Ecto neural progenitor cell (in vitro differentiated cells): ENCODE measurements at places on chromosomes 12 and 14.
A peak's percentile ranks its signal among the peaks of the same experiment; 100 is the strongest.

DNA sequence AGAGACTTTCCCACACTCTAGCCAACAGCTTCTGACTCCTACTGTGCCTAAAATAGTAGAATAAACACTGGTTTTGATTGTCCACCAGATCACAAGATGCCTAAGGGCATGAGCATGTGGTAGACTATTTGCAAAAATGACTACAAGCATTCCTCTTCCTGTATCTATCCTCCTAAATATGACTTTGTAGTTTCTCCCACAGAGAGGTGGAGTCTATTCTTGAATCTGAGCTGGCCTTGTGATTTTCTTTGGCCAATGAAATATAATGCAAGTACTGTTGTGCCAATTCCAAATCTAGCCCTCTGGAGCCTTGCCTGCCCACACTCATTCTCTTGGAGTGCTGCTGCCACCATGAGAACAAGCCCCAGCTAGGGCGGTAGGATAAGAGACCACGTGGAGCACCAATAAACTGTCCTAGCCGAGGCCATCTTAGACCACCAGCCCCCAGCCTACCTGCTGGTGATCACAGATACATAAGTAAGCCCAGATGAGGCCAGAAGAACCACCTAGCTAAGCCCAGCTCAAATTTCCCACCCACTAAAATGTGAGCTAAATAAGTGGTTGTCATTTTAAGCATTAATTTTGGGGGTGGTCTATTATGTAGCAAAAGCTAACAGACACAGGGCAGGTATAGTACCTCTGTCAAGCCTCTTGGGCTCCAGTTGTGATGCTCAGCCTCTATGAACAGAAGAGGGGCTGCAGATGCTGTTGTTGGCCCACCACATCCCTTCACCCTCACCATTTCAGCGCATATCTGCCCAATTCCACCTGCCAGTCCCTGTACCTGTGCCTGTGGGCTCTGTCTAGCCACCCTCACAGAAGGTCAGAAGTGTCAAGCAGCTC lies 17.9 kb downstream of the ZFP36L1 start:
- DNase-seq: peak; percentile 31

- no peak for DNase-seq
Measured at GRCh38 chr12:57418255-57418654, 12.6 kb downstream of the R3HDM2 start.

- no peak for DNase-seq
Measured at GRCh38 chr12:59603754-59604153, 7.9 kb downstream of the SLC16A7 start.

- DNase-seq: no peak
Measured at GRCh38 chr12:46699986-46700385, 125.8 kb downstream of the SLC38A4 start.

DNA sequence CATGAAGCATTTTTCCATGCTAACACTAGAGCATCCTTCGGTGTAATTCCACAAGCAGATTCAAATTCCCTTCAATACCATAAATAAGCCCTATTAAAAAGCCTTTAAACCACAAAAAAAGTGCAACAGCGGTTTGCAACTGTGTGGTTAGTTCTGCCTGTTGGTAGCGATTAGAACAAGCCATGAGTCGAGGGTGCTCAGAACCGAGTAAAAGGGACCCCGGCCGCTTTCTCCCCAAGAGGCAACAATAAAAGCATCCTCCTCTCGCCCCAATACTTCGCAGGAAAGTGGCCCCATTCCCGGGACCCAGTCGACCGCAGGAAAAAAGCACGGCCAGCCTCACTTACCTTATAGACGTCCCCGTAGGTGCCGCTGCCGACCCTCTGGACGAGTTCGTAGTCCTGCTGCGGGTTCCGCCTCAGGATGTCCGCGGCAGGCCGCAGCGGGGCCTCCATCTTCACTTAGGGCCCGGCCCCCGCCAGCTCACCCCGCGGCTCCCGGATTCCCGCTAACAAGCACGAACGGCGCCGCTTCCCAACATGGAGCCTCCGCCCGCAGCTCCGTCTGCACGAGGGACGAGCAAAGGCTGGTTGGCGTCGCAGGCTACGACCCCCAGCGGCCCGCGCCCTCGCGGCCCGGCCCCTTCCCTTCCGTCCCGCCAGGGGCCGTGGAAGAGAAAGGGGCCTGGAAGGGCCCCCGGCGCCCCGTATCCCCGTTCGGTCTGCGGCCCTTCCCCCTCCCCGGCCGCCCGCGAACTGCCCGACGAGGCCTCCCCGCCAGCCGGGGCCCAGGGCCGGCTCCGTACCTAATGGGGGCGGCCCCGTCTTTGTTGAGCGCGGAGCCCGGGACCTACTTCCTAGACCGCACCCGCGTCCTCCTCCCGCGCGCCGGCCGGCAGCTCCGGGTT lies 521 bp downstream of the MAP4K5 start:
- DNase-seq: peak; percentile 78

DNA sequence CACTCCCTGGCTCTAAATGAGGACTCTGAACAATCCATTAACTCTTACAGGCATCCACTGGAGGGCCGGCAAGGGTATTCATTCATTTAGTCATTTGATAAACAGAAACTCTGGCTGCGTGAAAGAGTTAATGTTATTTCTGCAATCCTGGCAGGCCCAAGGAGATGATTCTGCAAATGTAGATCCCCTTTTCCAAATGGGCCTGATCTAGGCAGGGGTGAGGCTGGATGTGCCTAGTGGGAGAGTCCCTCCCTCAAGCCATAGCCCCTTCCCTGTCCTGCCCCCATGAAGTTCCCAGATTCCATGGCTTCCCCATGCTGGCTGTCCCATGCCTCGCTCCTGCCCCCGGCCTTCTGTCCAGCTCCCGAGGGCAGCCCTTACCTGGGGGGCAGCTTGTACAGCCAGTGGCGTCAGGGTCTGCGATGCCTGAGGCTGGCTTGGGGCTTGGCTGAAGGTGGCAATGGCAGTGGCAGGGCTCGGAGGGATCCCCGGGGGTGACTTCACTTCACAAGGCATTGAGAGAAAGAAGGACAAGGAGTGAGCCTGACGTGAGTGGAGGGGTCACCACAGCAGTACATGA lies 18.4 kb downstream of the POU6F1 start:
- no peak for DNase-seq

- no peak for DNase-seq
Measured at GRCh38 chr12:88924162-88924561, 343.9 kb upstream of the KITLG start.

- no peak for DNase-seq
Measured at GRCh38 chr12:50192908-50193307, 25.7 kb upstream of the CERS5 start.

- no peak for DNase-seq
Measured at GRCh38 chr14:95267306-95267705, 52.4 kb downstream of the CLMN start.

DNA sequence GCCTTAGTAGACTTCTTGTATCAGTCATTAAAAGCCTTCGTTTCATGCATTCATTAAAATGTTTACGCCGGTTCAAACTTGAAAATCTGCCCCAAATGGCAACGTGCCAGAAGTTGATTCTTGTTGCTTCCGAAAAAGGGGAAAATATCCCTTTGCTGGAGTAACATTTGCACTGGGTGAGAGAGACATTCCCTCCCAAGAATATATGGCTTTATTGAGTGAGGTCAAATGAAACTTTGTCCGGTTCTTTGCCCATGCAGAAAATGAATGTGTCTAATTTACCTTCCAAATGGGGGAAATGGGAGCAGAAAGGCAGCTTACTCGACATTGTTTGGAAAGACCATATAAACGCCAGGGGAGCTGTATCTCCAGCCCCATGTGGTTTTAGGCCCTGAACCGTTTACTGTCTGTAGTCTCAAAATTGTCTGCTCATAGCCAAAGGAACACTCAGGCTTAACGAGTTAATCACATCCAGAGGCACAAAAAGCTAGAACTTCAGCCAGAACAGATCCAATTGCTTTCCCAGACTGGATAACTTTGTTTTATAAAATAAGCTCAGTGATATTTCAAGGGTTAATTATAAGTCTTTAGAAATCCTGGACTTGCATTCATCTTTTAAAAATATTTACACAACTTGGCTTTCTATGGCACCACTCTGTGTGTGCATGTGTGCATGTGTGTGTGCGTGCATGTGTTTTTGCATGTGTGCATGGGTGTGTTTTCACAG lies 2.9 kb upstream of the EMP1 start:
- no peak for DNase-seq

- peak; percentile 84 for DNase-seq
Measured at GRCh38 chr12:119096429-119097202, 82.1 kb upstream of the HSPB8 start.

DNA sequence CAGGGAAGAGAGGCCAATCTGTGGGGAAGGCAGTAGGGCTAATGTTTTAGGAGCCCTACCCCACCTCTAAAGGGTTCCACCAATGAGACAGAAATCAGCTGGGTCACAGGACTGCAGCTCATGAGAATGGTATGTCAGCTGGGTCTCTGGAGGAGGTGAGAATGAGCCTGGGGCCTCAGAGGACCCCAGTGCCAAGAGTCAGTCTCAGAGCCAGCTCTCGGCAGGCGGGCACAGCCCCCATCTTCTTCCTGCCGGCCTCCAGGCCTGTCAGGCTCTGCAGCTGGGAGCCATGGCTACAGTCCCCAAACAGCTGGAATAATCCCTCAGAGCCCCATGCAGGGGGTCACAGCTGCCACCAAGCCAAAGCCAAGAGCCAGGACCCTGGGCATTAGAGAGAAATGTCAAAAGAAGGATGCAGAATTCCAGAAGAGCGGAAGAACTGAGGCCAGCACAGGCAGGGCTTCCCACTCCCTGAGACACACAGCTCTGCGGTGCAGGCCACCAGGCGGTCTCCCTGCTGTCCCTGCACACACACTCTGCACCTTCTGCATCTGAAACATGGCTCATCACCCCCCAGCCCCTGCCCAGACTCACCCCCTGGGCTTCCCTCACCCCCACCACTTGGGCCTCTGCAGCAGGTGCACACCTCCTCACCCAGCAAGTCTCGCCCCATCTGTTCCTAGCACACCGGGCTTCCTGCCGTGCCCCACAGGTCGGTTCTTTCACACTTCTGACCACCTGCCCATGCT lies 26.0 kb downstream of the ITPK1 start:
- no peak for DNase-seq

GRCh38 chr12:20268771-20269170 lies 99.6 kb upstream of the PDE3A start:
- no peak for DNase-seq

DNA sequence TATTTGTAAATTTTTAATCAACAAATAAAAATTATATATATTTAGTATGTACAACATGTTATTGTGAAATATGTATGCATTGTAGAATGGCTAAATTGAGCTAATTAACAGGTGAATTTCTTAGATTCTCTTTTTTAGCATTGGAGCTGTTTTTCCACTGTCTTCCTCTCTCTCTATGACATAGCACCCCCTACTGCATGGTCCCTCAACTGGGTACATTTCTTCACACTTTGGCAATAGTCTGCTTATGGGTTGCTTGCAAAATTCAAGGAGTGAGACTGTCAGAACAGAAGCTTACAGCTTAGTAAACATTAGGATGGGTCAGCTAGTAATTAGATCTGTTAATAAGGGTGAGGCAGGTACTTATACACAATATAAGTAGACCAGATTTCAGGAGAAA lies 658.5 kb upstream of the MGAT4C start:
- no peak for DNase-seq

- DNase-seq: no peak
Measured at GRCh38 chr14:52988139-52988538, 37.3 kb upstream of the FERMT2 start.

DNA sequence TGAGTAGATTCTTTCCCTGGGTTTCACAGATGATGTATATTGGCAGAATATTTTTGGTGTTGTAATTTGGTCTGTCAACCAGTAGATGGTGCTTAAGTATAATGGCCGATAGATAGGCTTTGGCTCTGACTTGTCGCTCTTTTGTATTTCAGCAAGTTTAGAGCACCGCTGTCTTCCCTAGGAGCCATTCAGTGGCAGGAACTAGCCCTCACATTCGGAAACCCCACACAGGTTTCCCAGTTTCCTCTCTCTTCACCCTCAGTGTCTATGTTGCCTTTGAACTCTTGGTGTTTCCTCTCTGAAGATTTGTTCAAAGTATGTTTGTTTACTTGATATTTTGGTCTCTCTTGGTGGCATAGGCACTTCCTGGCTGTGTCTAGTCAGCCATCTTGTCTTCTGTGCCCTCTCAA lies 102.2 kb downstream of the GPHN start:
- no peak for DNase-seq

DNA sequence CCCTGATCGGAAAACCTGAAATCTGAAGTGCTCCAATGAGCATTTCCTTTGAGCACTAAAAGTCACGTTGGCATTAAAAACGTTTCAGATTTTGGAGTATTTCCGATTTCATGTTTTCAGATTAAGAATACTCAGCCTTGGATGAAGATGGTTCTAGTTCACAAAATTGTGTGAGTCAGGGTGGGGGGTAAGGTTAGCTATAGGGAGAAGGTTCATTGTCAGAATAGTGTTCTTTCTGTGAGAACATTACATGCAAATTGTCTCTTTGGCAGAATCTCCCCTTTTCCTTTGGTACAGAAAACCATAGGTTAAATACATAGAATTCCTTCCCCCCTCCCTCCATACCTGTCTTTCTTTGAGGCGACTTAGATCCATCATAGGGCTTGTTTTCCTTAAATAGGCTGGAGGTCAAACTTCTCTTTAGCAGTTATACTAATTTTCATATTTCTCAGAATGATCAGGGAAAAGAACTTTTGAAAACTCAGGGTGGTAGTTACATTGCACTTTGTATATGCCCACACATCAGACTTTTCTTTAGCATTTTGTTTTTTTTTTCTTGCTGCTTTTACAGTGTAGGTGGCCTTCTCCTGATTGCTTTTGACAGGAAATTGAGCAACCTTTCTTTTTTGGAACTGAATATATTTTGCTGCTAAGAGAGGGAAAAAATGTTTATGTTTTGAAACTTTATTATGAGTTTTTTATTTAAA lies 503.5 kb downstream of the PCNX1 start:
- DNase-seq: no peak

- DNase-seq: no peak
Measured at GRCh38 chr12:123807670-123808069, 45.6 kb downstream of the DNAH10 start.

GRCh38 chr12:969821-970220 lies 20.3 kb upstream of the RAD52 start:
- DNase-seq: no peak

DNA sequence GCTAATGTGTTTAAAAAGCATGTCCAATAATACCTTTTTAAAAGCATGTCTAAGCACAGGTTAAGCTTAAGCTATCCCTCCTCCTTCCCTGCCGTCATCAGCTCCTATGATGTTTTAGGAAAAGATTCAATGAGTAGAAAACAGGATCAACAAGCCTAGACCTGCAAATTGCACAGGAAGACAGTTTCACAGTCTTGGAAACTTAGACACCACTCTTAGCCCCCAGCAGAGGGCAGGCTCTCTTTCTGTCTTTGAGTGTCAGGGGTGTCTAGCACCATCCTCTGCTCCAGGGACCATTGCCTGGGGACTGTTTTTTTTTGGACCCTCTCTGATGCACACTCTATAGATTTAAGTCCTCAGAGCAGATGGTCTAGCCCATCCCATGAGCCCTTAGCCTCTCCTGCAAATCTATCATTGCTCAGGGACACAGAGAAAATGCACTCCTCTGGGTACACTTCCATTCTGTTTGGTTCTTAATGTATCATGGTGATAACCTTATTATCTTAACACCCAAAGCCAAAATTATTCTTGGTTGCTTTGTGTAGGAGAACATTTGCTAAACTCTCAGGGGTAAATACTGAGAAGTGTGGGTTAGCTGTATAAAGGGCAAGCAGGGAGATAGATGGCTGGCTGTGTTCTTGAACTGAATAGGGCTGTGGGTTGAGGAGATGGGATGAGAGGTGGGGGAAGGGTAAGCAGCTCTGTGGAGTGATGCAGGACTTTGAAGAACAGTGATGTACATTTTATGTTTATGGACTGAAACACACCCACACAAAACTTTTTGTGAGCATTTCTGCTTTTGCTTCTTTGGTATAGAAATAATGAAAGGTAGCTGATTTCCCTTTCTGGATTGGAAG lies 259.9 kb upstream of the DDHD1 start:
- no peak for DNase-seq

GRCh38 chr12:47410862-47411261 lies 295.0 kb downstream of the RPAP3 start:
- no peak for DNase-seq
